ENCODE measurements at places on chromosomes 4 and X.

DNA sequence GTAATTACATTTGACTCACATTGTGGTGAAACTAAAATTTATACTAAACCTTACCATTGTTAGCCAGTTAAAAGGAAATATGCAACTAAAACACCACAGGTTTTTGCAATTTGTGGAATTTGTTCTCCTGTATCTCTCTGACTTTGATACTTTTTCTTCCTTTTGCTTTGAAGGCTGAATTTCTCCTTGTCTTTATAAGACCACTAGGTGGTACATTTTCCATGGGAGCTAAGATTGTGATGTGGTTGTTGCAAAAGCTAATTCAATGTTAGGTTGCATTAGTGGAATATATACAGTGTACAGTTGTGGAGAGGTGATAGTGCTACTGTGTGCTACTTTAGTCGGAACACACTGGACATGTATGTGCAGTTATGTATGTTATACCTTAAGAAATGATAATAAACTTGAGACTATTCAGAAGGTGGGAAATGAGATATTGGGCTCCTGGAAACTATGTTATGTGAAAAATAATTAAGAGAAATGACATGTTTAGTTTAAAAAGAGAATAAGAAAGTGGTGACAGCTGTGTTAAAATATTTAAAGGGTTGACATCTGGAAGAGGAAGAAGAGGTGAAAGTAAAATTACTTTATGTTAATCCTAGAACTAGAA lies 70.3 kb downstream of the ARL9 start:
- peak; percentile 44 for DNase-seq

- no peak for DNase-seq
Measured at GRCh38 chrX:69031181-69031580, 134.1 kb downstream of the PJA1 start.

- DNase-seq = no peak
Measured at GRCh38 chr4:97396605-97397004, 746.7 kb downstream of the STPG2 start.

GRCh38 chrX:45198301-45198700 lies 2.4 kb downstream of the DIPK2B start:
- no peak for DNase-seq

DNA sequence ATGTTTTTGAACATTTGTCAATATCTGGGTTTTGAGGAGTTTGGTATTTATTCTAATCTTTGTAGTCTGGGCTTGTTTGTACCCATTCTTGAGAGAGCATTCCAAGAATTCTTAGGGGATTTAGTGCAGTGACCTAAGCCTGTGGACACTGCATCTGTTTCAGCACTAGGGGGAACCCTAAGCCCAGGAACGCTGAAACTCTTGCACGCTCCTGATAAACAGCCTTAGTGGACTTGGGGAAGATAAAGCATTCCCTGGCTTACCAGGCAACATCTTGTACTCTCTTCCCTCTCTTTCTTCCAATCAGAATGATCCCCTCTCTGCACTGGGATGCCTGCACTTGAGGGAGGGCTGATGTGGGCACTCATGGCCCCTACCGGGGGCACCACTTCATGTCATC lies 654.9 kb upstream of the HTR2C start:
- peak; percentile 0 for DNase-seq

DNA sequence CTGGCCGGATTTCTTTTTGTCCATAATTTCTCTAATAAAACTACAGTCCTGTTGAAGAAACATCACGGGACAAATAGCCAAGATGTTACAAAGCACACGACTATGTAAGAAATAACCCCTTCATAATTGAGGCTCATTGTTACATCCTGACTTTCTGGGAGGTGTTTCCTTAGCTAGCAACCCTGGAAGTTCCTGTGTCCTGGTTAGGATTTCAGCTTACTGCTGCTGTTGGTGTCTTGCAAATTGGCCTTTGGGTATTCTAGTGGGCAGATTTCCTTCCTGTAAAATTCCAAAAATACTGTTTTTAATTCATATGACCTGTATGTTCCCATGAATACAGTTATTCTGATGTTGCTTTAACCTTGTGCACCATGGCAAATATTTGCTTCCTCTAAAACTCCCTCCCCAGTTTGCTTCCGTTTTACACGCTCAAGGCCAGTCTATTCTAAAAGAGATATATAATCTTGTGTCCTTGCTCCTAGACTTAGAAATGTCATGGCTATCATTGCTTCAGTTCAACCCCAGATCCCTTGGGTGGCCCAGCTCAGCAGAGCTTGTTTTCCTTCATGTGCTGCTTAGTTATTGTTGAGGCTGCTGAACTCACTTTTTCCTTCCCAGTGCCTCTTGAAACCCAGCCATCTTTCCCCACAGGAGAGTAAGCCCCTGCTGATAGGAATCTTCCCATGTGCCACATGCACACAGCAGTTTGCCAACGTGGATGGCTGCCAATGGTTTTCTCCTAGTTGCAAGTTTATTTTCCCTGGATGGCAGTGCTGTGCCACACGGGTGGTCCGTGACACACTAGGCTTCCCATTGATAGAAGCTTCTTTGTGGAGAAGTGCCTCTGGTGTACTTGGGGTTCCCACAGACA lies 75.8 kb downstream of the TSPAN7 start:
- peak; percentile 33 for DNase-seq

GRCh38 chr4:5869966-5870619 lies 22.8 kb downstream of the CRMP1 start:
- DNase-seq = no peak

GRCh38 chrX:1582686-1583437 lies 8.5 kb upstream of the AKAP17A start:
- peak; percentile 41 for DNase-seq

GRCh38 chrX:40646489-40647306 lies 663 bp downstream of the CXorf38 start:
- peak; percentile 27 for DNase-seq

DNA sequence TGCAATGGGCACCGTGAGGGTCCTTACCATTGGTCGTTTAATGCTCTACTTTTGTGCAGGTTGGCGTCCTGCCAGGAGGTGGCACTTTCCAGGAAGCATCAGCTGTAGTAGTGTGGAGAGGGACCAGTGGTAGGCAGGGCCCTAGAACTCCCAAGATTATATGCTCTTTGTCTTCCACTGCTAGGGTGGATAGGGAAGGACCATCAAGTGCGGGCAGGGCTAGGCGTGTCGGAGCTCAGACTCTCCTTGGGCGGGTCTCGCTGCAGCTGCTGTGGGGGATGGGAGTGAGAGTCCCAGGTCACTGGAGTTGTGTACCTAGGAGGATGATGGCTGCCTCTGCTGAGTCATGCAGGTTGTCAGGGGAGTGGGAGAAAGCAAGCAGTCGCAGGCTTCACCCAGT lies 134.7 kb downstream of the KLF8 start:
- no peak for DNase-seq

DNA sequence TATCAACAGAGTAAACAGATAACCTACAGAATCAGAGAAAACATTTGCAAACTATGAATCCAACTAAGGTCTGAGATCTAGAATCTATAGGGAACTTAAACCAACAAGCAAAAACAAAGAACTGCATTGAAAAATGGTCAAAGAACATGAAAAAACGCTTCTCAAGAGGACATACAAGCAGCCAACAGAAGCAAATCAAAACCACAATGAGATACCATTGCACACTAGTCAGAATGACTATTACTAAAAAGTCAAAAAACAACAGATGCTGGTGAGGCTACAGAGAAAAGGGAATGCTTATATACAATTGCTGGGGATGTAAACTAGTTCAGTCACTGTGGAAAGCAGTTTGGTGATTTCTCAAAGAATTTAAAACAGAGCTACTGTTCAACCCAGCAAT lies 255.7 kb downstream of the TMEM47 start:
- DNase-seq = peak; percentile 55

DNA sequence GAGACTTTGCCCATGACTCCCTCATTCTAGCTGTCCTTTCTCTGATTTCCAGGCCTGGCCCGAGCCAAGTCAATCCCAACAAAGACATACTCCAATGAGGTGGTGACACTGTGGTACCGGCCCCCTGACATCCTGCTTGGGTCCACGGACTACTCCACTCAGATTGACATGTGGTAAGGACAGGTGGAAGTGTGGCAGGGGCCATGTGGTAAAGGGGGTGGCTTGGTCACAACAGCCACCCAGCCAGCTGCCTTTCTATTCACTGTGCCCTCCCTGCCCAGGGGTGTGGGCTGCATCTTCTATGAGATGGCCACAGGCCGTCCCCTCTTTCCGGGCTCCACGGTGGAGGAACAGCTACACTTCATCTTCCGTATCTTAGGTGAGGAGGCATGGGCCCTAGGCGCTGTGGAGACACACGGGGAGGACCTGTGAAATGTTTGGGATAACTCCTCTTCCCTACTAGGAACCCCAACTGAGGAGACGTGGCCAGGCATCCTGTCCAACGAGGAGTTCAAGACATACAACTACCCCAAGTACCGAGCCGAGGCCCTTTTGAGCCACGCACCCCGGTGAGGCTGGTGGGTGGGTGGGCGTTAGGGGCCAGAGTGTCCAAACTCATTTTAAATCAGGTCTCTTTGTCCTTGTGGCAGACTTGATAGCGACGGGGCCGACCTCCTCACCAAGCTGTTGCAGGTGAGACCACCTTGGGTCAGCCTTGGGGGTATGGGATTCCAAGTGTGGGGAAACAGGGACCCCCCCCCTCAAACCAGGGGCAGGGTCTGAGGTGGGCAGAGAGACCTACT lies 6.1 kb upstream of the USP11 start:
- DNase-seq = no peak

DNA sequence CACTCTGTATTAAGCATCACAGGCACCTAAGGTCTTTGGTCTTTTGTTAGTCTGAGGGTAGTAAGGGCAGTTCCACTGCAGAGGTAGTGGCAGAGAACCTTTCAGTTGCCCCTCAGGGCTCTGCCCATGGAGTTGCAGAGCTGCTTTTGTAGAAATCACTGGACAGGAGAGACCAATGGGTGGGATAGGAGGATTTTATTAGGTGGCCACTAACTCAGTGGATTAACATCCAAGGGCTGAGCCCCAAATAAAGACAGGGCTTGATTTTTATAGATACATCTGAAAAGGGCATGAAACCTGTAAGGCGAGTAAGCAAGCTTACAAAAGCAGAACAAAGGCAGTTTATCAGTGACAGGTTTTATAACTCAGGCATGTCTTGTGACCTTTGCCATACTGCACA lies 1035.4 kb downstream of the SH3BGRL start:
- no peak for DNase-seq

- DNase-seq = peak; percentile 62
Measured at GRCh38 chr4:92305148-92305877, 1.5 kb downstream of the GRID2 start.

DNA sequence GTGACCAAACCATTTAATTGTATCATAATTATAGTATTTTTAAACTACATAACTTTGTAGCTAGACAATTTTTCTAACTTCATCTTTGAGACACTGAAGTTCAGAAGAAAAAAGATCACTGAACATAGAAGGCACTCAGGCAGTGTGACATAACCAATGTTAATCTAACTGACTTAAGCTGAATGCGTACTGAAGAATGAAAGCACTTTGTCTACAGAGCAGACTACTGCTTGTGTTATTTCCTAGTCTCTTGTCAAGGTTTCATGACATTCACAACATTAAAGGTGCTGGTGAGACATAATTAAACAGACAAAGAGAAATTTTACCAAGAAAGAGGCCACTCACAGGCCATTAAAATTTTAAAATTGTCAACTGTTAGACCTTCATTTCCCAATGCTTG lies 13.5 kb downstream of the AMMECR1 start:
- no peak for DNase-seq

DNA sequence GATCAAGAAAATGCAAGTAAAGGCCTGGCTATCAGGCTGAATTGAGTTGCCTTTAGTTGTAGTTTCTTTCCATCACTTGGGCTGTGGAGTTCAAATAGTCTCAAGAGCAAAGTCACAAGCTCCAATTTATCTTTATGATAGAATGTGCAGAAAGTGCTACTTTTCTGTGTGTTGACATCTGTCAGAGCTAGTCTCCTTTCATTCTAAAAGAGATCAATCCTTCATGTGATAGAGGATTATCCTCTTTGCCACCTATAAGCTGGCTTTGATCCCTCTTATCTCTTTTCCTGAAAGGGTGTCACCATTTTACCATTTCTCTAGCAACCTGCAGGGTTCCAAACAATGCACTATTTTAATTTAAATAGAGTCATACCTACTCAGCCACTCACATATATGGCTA lies 224.9 kb downstream of the TEX13A start:
- no peak for DNase-seq

GRCh38 chr4:141132072-141132708 lies 1.1 kb downstream of the RNF150 start:
- DNase-seq = peak; percentile 33

- no peak for DNase-seq
Measured at GRCh38 chrX:155053656-155054055, 17.3 kb downstream of the CMC4 start.

DNA sequence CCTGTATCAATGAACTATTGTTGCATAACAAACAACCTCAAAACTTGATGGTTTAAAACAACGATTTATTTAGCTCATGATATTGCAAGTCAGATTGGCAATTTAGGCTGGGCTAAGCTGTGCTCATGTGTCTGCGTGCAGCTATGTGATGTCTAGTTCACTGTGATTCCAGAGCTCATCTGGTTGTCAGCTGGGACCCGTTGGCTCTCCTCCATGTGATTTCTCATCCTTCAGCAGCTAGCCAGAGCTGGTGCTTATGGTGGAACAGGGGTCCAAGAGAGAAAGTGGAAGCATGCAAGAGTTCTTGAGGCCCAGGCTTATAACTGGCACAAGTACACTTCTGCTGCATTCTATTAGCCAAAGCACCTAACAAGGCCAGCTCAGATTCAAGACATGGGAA lies 28.8 kb upstream of the TRPC3 start:
- DNase-seq = no peak

GRCh38 chr4:24794051-24794450 lies 1.3 kb upstream of the SOD3 start:
- DNase-seq = no peak

DNA sequence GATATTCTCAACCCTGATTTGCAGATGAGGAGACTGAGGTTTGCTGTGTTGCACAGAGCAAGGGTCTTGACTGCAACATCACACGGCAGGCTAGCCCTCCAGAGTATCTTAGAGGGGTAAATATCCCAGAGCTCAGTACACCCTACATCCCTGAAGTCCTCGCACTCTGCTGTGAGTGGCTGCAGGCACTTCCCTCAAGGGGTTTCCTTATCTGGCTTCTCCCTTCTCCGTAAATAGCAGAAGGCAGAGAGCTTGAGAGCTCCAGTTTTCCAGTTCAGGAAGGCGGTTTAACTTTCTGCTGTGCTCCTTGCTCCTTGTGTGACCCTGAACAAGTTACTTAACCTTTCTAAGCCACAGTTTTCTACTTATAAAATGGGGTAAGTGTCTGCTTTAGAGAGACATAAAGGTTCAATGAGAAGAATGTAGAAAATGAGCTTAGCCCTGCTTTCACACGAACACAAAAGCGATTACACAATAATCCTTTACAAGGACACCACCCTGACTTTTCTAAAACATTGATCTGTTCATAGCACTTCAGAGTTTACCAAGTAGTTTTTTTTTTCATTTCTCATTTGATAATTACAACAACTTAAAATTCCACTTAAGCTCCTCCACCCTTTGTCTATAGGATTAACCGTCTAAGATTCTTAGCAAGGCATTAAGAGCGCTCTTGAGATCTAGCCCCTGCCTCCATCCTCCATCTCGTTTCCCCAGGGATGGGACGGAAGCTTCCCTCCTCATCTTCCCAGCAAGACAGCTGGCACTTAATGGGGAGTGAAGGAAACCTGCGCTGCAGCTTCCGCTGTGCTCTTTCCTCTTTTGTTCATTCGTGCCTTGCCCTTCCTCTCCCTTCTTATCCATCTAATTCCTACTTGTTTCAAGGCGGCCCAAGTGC lies 68.4 kb downstream of the TAPT1 start:
- no peak for DNase-seq

- DNase-seq = no peak
Measured at GRCh38 chr4:4948370-4948769, 70.9 kb downstream of the CYTL1 start.

GRCh38 chrX:22041907-22042530 lies 9.9 kb downstream of the PHEX start:
- no peak for DNase-seq
